ENCODE measurements at places on chromosomes 7 and 10. TPM values are rescaled to one million over a fixed set of nuclear protein-coding genes. Genes with fewer than 3 reads are reported as not detected.
A peak's percentile ranks its signal among the peaks of the same experiment; 100 is the strongest.

The ANKRD30A gene
- not detected for polyA plus RNA-seq

GRCh38 chr10:501596-501995 is 187.9 kb downstream of the DIP2C start:
- no peak for DNase-seq

GRCh38 chr10:60742512-60742911 is 35.8 kb upstream of the CDK1 start:
- no peak for DNase-seq

The SSBP1 gene
- polyA plus RNA-seq, result 151 TPM

DNA sequence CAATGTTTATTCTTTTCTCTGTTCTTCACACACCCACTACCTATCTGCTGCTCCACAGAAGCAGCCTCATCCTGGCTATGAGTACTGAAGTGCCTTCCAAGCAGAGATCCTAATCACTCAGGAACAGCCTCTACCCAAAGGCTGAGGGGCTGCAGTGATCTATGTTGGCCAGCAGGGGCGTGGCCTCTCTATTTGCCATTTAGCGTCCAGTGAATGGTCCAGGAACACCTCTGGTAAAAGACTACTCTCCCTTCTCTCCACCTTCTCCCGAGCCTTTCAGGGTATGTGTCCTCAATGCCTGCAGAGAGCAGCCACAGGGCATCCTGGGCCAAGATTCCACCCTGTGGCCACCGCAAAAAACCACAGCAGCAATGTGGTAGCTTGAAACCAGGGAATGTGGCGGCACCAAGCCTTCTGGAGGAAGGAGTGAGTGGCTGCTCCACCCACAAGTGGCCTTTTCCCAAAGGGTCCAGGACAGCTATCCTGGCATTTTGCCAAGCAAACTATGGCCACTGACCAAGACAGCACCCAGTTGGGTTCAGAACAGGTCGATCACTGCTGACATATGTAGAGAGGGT is 70.9 kb downstream of the SYPL1 start:
- no peak for DNase-seq

The LRIT1 gene
- polyA plus RNA-seq, result not detected

GRCh38 chr7:41046776-41047175 is 656.1 kb downstream of the INHBA start:
- DNase-seq, result no peak

DNA sequence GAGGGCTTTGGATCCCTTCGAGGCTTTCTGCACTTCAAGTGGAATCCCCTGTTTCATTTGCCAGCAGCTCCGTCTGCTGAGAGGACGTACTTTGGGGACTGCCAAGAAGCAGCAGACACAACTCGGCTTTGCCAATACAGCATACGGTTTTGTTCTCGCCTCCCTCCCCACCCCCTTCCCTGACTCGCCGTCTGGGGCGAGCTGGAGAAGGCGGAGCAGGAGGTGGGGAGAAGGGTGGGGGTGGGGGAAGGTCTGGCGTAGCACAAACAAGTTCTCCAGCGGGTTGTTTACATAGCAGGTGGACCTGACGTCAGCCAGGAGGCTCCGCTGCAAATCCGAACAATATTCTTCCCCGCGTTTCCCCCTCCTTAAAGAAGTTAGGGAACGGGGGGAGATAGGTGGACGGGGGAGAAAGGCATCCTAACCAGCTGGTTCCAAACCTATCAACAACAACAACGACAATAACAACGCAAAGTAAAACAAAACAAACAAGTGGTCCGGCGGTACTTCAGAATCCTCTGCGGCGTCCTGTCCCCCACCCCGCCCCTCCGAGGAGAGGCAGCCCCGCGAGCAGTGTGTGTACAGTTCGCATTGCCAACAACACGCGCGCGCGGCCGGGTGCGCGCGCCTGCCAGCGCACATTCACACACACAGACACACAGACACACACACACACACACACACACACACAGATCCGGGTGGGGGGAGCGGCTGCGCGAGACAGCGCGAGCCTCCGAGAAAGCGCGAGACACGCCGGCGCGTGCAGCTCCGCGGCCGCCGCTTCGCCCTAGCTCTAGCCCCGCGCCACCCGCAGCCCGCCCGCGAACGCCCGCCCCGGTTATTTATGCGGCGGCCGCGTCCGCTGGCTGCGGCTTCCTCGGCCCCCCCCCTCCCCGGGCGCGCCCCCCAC is 167.0 kb upstream of the PPP1R3A start:
- peak; percentile 58 for DNase-seq

The PDCD4 gene
- 190 TPM for polyA plus RNA-seq

The CUBN gene
- 100 TPM for polyA plus RNA-seq

DNA sequence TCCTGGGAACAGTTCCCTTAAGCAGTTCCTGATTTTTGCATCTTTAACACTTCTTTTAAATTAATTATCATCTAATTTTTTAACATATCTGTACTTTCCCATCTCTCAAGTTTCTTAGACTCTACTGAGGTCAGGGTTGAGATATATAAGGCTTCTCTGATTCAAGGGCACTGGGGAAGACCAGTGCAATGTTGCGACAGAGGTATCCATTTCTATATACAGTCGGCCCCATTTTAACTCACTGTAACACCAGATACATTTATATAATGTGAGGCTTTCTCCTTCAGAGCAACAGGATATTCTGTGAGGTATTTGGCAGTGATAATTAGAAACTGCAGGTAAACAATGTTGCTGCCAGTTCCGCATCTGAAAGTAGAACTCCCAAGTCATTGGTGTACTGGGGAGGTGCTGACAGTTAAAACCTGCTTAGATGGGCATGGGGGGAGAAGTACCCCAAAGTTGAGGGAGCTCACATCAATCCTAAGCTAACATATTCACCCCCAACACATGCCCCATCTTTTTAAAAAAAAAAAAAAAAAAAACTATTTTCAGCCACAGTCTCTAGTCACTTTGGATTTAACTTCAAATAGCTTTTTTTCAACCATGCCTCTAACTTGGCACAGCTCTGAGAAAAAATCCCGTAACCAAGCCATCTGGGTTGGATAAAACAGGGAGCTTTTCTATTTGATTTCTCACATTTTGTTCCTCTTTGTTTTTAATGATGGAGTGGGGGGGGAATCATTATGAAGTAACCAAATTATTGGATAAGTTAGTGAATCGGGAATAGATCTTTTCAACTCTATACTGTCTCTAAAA is 62.9 kb downstream of the REEP3 start:
- DNase-seq, result no peak

The NEUROG3 gene
- polyA plus RNA-seq, result not detected

DNA sequence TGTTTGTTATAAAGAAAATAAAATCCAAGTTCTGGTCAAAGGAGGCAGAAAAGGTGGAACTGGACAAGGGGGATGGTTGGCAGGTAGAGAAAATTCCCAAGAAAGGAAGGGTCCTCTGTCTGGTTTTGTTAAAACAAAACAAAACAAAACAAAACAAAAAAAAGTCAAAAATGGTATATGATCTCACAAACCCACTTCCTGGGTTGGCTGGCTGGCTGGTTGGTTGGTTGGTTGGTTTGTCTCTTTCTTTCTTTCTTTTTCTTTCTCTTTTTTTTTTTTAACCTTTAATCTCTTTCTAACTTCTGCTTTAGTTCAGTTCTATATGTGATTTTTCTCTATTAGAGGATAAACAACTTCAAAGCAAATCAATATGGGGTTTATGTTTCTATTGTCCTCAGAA is 41.1 kb upstream of the CPN1 start:
- no peak for DNase-seq

DNA sequence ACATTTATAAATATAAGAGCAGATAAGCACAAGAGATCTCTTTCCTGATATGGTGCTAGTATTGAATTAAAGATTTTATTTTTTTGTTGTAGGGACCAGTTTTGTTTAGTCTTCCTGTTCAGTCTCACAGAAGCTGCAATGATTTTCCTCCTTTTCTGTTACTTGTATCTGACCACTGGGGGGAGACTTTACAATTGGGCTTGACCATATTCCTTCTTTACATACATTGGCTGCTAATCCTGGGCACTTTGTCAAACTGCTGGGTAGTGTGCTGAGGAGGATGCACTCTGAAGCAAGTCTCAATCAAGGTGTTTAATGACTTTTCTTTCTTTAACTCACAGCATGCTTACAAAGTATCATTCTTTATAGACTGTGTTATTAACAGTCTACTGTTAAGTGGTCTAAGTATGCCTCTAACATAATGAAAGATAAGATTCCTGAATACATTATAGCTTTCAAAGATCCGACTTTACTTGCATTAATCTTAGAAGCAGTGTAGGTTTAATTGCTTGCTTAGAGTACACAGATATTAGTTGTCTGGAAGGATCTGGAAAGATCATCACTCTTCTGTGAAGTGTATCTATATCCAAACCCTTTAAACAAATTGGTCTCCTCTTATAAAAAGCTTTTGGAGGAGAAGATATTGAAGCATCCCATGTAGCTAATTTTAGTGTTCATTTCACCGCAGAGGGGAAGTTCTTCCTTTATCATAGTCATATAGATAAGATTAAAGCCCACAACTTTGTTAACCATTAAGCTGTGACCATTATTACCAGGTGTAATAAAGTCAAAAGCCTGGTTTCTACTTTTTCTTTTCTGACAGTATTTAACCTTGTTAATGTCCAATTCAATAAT is 3.1 kb downstream of the PALS2 start:
- DNase-seq, result no peak

- no peak for DNase-seq
These were observed 103.0 kb upstream of the CARD11 start for GRCh38 chr7:3146571-3147226.

DNA sequence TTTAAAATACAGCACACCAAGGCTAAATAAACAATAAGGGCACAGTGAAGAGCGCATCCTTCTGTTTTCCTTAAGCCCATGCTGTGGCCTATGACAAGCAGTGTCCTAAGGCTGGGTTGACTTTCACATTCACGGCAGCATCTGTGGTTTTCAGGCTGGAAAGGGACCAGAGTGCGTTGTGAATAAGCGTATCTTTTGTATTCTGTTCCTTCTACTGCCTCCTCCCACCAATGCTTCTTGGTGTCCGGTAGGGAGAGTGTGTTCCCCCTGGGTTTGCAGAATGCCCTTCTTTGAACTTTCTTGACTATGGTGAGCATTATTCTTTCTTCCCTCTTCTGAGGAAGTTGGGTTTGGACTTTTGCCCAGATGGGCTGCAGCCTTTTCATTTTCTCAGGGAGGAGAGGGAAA is 73.6 kb downstream of the ABCA13 start:
- no peak for DNase-seq

The CXCL12 gene
- 444 TPM for polyA plus RNA-seq

GRCh38 chr7:134504660-134505164 is 22.7 kb upstream of the AKR1B10 start:
- DNase-seq, result no peak

GRCh38 chr7:84092207-84092606 is 102.4 kb downstream of the SEMA3A start:
- DNase-seq, result no peak

DNA sequence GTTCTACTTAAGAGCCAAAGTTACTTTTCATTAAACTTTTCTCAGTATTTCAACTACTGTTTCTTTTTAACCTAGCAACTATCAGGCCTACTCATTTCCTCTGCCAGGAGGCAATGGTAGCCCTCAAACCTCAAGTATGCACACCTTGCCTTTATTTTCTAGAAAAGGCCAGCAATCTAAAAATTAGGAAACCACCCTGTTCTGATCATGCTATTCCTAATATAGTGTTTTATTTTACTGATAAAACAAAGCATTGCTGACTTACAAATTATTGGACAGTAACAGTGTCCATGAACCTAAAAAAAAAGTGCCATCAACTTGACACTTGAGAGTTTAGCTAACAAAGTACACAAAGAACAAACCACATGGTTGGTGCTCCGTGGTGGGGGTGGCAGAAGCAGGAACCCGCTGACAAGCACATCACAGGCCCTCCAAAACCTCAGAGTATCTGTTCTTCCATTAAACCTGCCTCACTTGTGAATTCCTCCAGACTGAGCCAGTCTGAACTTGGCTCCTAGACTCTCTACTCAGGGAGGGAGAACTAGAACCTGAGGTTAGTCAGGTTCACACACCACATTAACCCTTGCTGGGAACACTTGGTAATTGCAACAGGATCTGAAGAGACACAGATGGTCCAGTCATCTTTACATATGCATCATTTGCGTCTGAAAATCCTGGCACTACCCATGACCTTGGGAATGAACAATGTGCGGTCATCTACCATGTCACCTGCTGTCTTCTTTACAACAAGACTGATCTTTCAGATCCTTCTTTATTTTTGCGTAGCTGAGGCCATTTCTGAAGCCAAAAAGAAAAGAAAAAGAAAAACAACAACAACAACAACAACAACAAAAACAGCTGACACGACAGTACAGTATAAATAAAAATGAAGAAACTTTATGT is 31.9 kb downstream of the PIP4K2A start:
- DNase-seq, result no peak

GRCh38 chr7:44920119-44920518 is 34.8 kb upstream of the PURB start:
- no peak for DNase-seq

- no peak for DNase-seq
These were observed 1.9 kb downstream of the HHEX start for GRCh38 chr10:92691591-92692079.

GRCh38 chr7:50502947-50503346 is 52.8 kb upstream of the FIGNL1 start:
- DNase-seq, result no peak

The NXPH1 gene
- 0.28 TPM for polyA plus RNA-seq

GRCh38 chr10:71218046-71218650 is 5.8 kb downstream of the UNC5B start:
- no peak for DNase-seq

GRCh38 chr10:14397066-14397465 is 66.3 kb upstream of the FRMD4A start:
- no peak for DNase-seq

The UTF1 gene
- polyA plus RNA-seq, result not detected

- DNase-seq, result no peak
These were observed 141.3 kb upstream of the KLF14 start for GRCh38 chr7:130875265-130875741.

The NPC1L1 gene
- 2.3 TPM for polyA plus RNA-seq

- no peak for DNase-seq
These were observed 60.5 kb upstream of the BET1 start for GRCh38 chr7:94064541-94065191.

The BLNK gene
- 61.8 TPM for polyA plus RNA-seq

DNA sequence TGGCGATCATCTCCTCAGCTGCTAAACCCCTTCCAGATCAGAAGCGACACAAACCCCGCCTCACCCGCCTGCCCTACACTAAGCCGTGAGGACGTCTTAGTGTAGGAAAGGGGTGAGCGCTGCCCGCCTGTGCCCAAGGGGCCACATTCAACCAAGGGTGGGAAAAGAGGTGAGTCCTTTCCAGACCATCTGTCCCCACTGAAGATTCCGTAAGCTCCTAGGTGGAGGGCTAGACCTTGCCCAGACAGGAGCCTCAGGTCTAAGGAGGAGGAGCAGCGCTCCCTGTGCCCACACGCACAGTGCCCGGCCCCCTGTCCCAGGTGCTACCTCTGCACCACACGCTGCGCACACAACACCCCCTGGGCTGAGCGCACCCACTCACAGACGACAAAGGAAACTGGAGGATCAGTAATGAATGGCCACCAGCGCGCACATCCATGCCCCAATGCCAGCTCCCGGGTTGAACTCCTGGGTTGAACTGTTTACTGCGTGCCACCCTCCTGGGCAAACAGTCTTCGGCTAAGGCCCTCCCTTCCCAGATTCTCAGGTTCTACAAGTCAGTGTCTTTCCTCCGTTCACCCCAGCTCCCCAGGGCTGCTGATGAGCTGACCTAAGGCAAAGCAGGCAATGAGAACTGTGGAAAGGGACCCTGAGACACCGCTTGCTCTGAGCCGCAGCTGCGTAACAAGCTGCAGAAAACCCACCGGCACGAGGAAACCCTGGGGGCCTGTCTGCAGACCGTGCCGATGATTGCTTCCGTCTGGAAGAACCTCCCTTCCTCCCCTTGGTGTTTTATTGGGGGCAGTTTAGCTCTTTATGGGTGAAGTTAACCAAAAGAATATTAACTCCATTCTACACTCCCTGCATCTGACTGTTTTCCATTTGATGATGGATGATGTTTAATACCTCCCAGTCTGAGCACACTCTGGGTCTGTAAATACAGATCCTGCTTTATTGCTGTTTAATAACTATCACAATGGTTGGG is 185.9 kb downstream of the MAD1L1 start:
- DNase-seq, result no peak
